ENCODE measurements at places on chromosomes 5 and 9. TPM values are rescaled to one million over a fixed set of nuclear protein-coding genes. Genes with fewer than 3 reads are reported as not detected.

The CARD9 gene
- 0.41 TPM for polyA plus RNA-seq

The CNTNAP3B gene
- not detected for polyA plus RNA-seq

The DND1 gene
- not detected for polyA plus RNA-seq

The ASTN2 gene
- 2.7 TPM for polyA plus RNA-seq

The SCGB3A2 gene
- polyA plus RNA-seq, result not detected

The FYB1 gene
- polyA plus RNA-seq, result 184 TPM

The SV2C gene
- polyA plus RNA-seq, result 0.02 TPM

The PCDHGB5 gene
- polyA plus RNA-seq, result not detected

The LCN9 gene
- not detected for polyA plus RNA-seq

The TMEFF1 gene
- not detected for polyA plus RNA-seq

The NR5A1 gene
- polyA plus RNA-seq, result not detected

The CSF1R gene
- 0.23 TPM for polyA plus RNA-seq

The SAXO1 gene
- 0.09 TPM for polyA plus RNA-seq
